ENCODE measurements at places on chromosomes 7 and 10.

- no peak for DNase-seq
These were observed 145.5 kb upstream of the CELF2 start for GRCh38 chr10:10872035-10872673.

- DNase-seq, result no peak
These were observed 19.8 kb downstream of the PANK1 start for GRCh38 chr10:89625041-89625765.

DNA sequence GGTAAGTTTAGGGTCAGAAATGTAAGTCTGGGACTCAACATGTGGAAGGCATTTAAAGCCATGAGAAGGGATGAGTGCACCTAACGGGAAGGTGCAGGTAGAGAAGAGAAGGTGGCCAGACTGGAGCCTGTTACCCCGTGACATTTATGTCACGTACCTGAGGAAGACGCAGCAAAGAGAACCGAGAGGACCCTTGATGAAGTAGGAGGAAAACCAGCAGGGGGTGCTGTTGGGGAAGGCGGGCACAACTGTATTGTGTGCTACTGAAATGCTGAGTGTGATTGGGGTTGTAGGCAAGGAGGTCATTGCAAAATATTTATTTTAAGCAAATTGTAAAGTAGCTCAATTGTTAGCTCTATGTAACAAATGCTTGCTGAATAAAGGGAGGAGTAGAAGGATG is 338.2 kb upstream of the PRKCQ start:
- no peak for DNase-seq

GRCh38 chr7:43479042-43479441 is 103.9 kb upstream of the STK17A start:
- no peak for DNase-seq

DNA sequence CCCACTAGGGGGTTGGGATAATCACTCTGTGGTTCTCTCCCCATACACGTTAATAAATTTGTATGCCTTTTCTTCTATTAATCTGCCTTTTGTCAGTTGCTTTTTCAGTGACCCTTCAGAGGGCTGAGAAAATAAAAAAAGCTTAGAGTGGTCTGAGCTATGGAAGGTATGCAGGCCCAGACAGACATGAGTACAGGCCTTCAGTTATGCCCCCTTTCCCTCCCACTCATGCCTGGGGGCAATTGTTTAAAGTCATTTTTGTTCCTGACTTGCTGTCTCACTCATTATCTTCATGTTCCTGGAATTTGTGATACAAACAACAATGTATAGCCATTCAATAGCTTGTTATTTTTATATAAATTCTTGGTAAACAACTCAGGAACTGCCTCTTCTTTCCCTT is 170.8 kb downstream of the AKR1D1 start:
- no peak for DNase-seq

DNA sequence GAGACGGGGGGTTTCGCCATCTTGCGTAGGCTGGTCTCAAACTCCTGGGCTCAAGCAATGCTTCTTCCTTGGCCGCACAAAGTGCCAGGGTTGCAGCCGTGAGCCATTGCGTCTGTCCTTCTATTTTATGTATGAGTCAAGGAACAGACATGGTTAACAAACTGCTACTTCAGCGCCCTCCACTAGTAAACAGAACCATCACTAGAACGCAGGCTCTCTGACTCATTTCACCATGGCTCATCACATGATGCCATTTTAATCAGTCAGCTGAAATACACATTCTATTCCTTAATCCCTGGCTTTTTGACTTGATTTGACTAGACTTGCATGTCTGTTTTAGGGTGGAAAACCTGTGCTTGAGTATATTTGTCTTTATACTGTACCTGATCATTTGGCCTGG is 41.3 kb downstream of the CELF2 start:
- DNase-seq, result no peak

DNA sequence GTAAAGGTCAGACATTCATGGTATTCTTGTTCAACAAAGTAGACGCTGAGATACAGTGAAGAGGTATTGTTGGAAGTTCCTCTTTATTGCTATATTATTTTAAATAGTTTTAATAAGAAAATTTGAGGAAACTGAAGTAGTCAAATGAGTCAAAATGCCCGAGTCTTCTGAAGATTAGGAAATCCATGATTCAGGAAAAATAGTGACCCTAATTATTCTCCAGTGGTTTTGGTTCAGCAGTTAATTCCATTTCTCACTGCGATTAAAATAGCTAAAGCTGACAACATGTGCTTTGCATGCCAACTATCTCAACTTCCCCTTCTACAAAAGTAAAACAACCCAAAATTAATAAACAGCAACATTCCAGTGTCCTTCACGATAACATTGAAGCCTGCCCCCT is 32.7 kb upstream of the PFKP start:
- no peak for DNase-seq

DNA sequence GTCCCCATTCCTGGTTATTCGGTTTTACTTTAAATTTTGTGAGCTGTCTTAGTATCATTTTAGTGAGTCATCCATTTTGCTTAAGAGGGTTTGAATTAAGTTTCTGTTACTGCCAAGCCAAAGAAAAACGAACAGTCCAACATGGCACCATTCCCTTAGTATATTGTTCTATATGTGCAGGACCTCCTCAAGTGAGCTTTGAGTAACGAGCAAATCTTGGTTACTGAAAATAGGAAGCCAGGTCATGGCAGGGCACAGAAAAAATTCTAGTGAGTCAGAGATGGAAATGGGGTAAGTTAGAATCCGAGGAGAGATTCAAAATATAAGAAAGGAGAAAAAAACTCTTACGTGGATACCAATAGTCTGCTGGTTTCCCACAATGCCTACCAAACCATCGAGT is 292.9 kb downstream of the BAMBI start:
- no peak for DNase-seq

GRCh38 chr10:104331208-104331838 is 6.9 kb downstream of the ITPRIP start:
- no peak for DNase-seq

DNA sequence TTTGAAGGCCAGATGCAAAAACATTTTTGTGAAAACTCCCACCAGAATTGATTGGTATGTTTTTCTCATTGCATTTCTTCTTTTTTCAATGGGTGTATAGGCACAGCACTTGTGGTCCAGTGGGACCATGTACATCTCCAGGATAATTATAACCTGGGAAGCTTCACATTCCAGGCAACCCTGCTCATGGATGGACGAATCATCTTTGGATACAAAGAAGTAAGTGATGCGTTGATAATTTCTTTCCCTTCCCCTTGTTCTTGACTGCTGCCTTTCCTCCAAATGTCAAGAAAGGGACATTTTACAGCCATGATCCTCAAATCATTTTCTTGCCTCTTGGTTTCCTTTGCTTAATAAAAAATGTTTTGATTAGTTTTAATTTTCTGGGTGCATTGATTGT is 331.5 kb downstream of the PLXDC2 start:
- no peak for DNase-seq

- no peak for DNase-seq
These were observed 30.0 kb upstream of the MSRB2 start for GRCh38 chr10:23065181-23065948.

- DNase-seq, result no peak
These were observed 59.1 kb upstream of the ZNF32 start for GRCh38 chr10:43707770-43708169.

GRCh38 chr10:47330804-47331203 is 8.6 kb downstream of the GDF2 start:
- no peak for DNase-seq

DNA sequence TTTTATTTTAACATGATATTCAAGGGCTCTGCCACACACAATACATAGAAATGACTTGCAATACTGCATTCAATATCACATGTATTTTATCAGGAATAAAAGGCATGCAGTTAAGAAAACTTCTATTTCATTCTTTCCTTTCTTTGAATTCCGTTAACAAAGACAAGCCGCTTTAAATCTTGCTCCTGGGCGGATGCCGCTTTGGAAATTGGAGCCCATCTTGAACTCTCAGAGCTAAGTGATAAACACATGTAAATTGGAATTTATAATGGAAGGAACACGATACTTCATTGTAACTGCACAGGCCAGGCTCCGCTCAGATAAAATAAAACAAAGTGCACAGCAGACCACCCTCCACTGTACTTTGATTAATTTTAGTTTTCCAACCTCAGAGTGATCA is 774.5 kb upstream of the COBL start:
- DNase-seq, result no peak

DNA sequence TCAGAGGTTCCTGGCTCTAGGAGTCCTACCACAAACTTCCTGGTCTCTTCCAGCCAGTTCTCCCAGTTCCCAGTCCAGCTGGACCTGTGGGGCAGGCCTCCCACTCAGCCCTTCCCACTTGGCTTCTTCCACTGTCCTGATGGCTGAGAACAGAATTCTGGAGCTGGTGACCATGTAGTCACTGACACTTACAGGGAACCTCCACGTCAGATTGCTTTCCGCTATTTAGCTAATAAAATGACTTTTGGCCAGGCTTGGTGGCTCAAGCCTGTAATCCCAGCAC is 63.5 kb upstream of the ZRANB1 start:
- DNase-seq, result no peak

- DNase-seq, result no peak
These were observed 149.7 kb downstream of the NOC3L start for GRCh38 chr10:94213001-94213530.

- no peak for DNase-seq
These were observed 152.5 kb upstream of the LYZL1 start for GRCh38 chr10:29136411-29136810.

GRCh38 chr10:26481315-26481692 is 43.2 kb downstream of the APBB1IP start:
- no peak for DNase-seq

- no peak for DNase-seq
These were observed 329 bp downstream of the NOLC1 start for GRCh38 chr10:102152545-102152890.

GRCh38 chr7:75599244-75599781 is 107.2 kb downstream of the SPDYE5 start:
- DNase-seq, result no peak

DNA sequence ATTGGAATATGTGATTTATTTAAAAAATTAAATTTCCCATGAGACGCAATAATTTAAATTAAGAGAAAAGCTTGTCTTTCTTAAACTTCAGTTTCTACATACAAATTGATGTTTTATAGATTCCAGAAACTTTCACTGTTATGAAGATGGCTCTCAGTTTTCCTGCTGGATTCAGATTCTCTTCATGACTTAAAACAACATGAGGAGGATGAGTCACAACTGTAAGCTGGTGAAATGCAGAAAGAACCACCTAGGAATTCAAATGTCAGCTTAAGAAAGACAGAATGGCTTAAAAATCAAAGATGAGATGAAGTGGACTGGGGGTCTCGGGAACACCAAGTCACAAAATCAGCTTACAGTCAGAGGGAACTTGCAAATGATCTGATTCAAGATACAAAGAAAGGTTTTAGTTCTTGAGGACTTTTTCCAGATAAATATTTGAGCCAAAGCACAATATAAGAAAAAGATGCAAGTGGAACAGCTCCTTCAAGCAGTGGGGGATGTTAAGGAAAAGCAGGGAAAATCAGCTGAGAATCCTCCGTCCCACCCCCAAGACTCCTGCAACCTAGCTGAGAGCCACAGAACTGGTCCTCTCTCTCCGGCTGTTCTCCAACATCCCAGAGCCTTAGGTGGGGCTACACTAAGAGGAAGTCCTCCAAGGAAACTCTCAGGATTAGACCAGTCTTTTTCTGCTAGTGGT is 279.8 kb downstream of the KCNMA1 start:
- DNase-seq, result no peak

GRCh38 chr10:52483587-52483986 is 169.5 kb downstream of the DKK1 start:
- DNase-seq, result no peak

DNA sequence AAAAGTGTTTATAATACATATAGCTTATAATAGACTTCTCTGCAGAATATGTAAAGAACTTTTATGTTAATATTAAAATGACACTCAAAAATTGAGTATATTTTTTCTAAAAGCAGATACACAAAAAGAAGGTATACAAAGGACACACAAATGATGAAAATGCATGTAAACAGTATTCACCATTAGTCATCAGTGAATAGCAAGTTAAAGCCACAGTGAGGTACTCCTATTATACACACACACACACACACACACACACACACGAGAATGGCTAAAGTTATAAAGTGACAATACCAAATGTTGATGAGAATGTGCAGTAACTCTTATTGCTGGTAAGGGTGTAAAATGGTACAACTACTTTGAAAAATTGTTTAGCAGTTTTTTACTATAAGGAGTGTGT is 92.9 kb downstream of the ITGB1 start:
- DNase-seq, result no peak

GRCh38 chr7:79988653-79989052 is 146.0 kb upstream of the GNAI1 start:
- no peak for DNase-seq

DNA sequence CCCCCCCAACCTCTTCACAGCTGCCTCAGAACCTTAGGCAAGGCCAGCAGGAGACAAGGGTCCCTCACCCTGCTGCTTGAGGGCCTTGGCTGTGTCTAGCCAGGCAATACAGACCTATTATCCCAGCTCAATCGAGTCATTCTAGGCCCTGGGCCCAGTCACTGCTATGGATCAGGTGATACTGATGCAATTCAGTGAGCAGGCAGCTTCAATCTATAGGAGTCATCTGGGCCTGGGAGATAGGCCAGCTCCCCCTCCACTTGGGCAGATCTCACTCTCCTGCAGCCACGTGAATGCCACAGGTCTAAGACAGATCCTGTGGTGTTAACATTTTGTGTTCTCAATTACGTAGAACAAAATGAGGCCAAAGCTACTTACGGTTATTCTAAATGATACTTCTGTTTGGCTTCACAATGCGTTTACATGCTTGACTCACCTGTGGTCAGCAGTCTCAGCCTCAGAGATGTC is 68.0 kb upstream of the LRRC4 start:
- DNase-seq, result no peak

DNA sequence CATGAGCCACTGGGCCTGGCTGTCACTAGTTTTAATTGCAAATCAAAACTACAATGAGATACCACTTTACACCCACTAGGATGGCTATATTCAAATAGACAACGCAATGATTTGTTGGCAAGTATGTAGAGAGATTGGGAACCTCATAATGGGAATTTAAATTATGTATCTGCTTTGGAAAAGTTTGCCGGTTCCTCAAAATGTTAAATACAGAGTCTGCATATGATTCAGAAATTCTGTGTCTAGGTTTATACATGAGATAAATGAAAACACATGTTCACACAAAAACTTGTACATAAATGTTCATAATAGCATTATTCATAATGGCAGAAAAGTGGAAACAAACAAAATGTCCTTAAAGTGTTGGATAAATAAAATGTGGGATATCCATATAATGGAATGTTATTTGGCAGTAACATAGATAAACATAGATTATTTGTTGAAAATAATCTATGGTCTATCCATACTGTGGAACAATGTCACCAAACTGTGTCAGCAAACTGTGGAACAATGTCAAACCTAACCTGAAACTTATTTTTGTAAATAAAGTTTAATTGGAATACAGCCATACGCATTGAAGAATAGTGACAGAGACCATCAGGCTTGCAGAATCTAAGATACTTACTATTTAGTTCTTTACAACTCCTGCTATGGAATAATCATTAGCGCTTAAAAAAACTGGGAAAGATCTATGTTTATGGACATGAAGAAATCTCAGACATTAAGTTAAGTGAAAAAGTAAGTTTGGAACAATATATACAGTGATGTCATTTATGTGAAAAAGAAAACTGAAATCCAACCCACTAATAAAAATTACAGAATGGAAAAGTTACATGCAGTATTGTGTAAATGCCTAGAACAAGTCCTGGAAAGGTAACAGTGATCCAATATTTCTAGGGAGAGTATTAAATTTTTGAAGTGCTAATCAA is 70.9 kb downstream of the CCDC7 start:
- DNase-seq, result no peak

Measured in bone marrow (tissue), 2 donors.